ENCODE measurements at places on chromosomes 4 and X. TPM values are rescaled to one million over a fixed set of nuclear protein-coding genes. Genes with fewer than 3 reads are reported as not detected.

DNA sequence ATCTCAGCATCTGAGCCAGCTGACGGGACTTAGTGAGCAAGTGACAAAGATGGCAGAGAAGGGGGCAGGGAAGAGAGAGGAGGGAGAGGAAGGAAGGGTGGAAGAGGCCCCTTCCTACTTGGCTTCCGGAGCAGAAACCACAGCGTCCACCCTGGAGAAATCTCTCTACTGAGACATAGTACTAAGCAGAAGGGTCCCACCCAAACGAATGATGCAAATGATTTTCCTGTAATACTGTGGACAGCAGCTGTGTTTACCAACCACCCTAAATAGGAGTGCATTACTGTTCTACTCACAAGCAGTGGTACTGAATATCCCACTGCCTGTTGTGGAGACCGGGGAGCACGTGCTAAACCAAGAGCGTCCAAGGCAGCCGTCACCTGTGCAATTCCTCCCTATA, 29.4 kb downstream of the DTHD1 start:
- peak; percentile 68 for DNase-seq

DNA sequence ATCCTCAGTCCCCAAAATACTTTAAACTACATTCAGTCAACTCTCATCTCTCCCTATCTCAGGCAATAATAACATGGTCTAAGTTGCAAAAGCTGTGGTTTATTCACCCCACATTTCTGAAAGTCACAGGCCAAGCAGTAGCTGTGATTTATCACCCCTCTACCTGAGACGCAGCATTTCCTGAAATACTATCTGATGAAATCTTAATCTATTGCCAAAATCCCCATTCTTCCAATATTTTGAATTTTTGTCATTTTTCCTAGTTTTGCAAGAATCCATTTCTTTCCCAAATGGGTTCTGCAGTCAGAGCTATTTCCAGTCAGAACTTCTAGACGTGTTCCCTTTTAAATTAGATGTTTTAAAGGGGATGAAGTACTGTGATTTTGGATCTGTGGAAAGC, 148.3 kb downstream of the BANK1 start:
- DNase-seq: no peak

DNA sequence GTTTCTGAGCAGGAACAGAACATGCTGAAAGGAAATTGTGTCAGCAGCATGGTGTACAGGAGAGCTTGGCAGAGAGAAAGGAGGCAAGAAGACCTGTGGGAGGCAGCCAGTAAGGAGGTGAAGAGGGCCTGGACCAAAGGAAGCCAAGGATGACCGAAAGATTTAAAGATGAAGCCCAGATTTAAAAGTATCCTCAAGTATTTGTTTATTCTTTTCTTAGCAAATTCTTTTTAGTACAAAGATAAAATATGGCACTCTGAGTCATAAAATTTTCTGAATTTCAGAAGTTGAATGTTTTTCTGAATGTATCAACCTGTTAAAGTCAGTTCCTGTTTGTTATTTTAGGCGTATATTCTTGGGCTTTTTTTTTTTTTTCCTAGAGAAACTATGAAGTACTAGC, 3.5 kb downstream of the PKD2 start:
- no peak for DNase-seq

DNA sequence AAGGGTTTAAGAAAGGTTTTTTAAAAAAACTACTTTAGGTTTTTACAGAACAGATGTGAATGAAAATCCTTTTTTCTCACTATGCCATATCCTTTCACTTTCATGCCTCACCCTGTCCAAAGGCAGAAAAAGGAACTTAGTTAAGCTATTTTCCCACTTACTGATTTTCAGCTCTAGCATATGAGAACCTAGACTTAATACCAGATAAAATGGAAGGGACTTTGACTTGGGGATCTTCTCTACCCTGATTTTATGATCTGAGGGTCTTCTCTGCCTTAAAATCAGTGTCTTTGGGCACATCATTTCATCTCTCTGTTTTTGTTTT, 42.4 kb downstream of the FNIP2 start:
- DNase-seq: no peak

- DNase-seq: no peak
Measured at GRCh38 chr4:16029886-16030285, 53.9 kb downstream of the PROM1 start.

- DNase-seq: no peak
Measured at GRCh38 chrX:11341274-11342201, 48.3 kb downstream of the AMELX start.

The PAGE2 gene
- total RNA-seq: not detected

The TRPC3 gene
- total RNA-seq: 3.1 TPM

DNA sequence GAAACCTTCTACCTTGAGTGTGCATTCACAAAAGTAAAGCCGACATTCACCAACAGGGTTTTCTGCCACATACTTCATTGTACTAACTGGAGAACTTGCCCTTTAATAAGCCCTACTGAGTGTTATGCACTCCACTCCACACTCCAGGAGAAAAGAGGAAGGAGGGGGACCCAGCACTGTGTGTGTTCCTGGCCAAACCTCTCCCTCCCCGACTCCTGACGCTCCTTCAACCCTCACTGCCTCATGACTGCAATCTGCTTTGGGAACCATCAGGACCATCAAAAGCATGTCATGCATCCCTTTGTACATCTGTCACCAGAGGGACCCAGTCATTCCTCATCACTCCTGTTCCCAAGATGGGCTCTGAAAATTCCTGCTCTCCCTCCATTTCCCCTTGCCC, 143.7 kb downstream of the RASL11B start:
- no peak for DNase-seq

- DNase-seq: no peak
Measured at GRCh38 chrX:42123369-42123768, 200.0 kb upstream of the CASK start.

DNA sequence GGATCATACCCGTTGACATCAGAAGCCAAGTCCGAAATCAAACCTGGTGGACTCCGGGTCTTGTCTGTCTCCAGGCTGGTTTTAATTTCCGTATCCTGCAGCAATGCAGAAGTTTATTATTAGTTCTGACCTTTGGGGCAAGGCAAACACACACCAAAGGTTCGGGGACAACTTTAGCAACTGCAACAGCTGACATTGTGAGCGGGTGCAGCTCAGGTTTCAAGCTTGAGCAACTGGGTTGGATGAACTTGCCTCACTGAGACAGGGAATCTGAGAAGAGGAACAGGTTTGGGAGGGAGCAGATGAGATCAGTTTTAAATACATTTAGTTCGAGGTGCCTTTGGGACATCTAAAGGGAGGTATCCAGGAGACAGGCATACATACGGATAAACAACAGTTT, 110.7 kb downstream of the GNL3L start:
- DNase-seq: peak; percentile 53

GRCh38 chrX:153791104-153791852, 2.9 kb downstream of the IDH3G start:
- DNase-seq: no peak

DNA sequence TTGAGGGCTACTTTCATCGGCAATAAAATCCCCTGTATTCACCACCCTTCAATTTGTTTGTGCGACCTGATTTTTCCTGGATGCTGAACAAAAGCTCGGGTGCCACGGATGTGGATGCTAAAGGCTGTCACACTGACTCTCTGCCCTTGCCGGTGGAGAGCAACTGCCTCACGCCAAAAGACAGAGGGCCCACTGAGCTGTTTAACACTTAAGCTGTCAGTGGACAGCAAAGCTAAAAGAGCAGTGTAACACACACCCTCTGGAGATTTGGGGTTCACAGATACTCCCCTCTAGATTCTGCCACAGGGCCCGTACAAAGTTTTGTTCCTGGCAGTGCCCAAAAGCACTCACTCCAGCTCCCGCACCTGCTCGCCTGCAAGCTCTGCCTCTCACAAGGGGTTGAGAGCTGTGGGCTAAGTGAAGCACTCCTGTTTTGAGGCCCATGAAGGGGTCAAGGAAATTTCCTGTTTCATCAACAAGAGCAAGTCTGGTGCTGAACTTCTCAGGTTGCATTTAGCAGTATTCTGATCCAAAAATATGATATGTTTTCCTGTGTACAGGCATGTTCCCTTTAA, 1571.9 kb downstream of the ADGRL3 start:
- no peak for DNase-seq
